ENCODE measurements at places on chromosomes 11 and 22. TPM values are rescaled to one million over a fixed set of nuclear protein-coding genes. Genes with fewer than 3 reads are reported as not detected.

DNA sequence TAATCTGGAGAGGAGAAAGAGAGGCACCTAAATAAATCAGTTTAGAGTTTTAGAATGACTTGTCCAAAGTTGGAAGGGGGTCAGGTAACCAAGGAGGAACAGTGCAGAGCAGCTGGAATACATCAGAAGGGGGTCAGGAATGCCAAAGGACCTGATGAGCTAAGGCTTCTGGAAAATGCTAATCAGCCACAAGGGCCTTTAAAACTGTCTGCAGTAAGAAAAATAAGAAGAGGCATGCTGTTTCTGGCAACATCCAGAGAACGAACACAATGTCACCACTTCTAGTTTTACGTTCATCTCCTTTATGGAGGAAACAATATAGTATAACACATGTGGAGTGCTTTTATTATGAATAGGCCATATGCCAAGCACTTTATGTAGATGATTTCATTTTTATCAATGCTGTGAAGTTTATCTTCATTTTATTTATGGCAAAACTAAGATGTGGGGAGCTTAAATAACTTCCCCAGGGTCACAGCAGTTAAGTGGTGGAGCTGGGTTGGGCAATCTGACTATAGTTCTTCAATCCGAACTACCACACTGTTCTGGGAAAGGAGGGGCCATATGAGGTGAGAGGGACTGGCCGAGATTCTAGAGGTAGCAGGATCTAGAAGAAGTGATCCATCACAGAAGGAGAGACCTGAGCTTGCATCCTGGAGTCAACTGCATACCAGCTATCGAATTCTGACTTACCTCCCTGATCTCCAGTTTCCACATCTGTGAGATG, 22.6 kb downstream of the ACO2 start:
- no peak for DNase-seq

The CHRNA10 gene
- 2.5 TPM for total RNA-seq

The SMIM35 gene
- not detected for total RNA-seq

DNA sequence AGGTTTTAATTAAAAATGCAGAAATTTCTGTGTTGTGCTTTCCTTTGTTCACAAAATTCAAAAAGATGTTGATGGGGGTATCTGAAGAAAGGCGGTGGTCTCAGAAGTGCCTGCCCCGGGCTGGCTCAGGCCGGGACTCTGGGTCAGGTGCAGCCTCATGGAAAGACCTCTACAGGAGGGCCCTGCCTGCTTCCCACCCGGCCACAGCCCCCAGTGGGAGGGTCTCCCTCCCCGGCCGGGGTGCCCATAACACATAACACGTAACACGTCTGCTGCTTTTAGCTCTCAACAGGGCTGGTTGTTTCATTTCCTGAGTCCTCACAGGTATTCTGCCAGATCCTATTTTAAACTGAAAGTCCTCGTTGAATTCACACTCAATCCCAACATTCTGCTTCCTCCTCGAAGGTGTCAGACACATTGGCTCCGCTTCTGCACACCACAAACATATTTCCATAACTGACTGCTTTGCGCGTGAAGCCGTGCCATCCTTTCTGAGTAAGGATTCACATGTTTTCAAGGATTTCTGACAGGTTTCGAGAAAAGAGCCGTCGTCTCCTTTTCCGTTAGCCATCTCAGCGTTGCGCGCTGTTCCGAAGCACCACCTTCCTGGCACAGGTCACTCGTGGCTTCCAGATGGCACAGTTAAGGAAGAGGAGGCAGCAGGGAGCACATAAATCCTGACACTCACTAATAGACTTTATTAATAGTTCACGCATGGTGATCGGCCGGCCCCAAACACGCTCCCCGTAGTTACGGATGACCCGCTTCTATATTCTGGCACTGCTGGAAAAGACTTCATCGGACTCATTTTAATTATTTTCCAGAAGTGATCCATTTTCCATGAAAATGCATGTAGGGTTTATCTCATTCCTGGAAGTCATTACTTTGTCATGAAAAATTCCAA, 569.3 kb downstream of the BRD1 start:
- DNase-seq: no peak

- no peak for DNase-seq
These were observed 8.5 kb downstream of the SERHL2 start for GRCh38 chr22:42562279-42562678.

DNA sequence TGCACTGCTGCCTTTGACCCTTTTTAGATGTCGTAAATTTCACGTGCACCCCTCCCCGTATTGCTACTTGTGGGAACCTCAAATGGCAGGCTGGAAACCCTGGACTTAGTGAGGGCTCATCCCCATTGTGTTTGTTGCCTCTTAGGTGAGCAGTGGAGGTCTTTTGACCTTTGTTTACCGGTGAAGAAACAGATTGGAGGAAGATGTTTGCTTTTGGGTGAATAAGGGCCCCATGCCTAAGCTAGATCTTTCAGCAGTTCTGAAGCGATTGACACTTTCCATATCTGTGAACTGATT, 782 bp downstream of the SMARCB1 start:
- DNase-seq: no peak

The C22orf31 gene
- total RNA-seq: not detected
